IMR-90 (cell line): ENCODE measurements at places on chromosomes 2 and 18. TPM values are rescaled to one million over a fixed set of nuclear protein-coding genes. Genes with fewer than 3 reads are reported as not detected.

NLRC4 gene
- total RNA-seq = not detected in 2 replicates

PLA2R1 gene
- total RNA-seq = 0.28 and 0.54 TPM in 2 replicates

NTSR2 gene
- not detected in 2 replicates for total RNA-seq

NOSTRIN gene
- total RNA-seq = under 0.01 and 0.18 TPM in 2 replicates
